ENCODE measurements at places on chromosomes 1 and 21.

DNA sequence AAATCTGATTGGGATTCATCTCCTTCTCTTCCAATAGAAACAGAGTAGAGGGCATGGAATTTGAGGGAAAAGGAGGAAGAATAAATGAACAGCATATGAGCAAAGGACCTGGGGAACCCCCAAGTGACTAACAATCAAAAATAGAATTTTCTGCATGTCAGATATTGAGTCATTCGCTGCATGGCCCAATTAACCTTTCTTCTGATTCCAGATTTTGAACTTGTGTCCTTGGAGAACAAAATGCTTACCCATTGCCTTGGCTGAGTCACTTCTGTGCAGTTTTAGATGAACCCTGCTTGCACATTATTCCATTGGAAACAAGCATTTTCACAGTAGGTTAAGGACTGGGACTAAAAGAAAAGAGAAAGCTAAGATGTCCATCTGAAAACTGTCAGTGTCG is 390.5 kb downstream of the ST6GALNAC3 start:
- DNase-seq, result no peak

DNA sequence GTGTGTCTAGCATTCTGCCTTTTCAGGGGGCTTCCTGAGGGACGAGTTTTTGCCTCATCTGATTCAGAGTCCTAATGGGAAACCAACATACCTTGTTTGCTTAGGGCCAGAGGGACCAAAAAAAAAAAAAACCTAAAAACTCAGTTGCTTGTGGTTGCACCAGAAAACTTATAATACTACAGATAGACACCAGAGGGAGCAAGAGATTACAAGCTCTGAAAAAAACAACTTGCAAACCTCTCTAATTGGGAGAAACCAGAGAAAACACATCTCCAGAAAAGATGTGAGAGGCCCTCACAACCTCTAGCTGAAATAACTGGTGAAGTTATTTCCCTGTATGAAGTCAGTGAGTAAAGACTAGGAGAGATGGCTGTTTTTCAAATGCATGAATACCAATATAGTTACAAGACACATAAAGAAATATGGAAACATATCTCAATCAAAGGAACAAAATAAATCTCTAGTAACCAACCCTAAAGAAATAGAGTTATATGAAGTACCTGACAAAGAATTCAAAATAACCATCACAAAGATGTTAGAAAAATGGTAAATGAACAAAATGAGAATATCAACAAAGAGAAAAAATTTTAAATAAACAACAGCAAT is 233.7 kb upstream of the NFIA start:
- DNase-seq, result no peak

DNA sequence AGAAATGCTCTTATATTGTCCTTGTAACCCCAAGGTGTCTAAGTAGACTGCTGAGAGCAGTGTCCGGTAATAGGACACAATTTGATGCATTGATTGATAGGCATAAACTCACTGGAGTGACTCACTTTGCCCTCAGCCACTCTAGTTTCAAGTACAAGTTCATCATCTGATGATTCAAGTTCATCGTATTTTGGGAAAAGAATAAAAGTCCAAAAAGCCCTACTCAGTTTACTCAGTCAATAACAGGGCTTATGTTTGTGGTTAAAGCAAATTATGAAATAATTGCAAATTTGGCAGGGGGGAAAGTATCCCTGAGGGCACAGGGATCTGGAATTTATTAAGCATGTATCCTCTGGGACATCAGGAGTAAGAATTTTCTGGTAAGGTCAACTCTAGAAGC is 7.6 kb upstream of the ATF3 start:
- DNase-seq, result no peak

GRCh38 chr1:172134087-172134731 is 286.3 kb upstream of the C1orf105 start:
- no peak for DNase-seq

DNA sequence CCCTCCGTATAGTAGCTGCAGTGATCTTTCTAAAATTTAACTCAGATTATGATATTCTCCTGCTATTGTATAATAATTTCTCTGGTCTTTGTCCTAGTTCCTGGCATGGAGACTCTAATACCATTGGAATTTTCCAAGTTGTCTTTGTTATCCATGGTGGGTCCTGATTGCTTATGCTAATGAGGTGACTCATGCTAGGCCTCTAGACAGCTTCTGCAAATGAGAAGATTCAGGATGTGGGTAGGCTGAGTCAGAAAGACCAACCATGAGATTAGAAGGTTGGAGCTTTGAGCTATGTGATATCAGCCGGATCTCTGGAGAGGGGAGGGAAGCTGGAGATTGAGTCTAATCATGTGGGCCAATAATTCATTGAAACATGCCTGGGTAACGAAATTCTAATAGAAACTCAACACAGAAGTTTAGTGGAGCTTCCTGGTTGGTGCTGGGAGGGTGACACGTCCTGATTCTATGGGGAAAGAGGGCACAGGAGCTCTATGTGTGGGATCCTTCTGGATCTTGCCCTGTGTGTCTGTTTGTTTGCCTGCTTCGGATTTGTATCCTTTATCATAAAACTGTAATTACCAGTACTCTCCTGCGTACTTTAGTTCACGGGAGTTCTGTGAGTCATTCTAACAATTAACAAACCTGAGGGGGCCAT is 73.2 kb upstream of the CNIH3 start:
- DNase-seq, result no peak

DNA sequence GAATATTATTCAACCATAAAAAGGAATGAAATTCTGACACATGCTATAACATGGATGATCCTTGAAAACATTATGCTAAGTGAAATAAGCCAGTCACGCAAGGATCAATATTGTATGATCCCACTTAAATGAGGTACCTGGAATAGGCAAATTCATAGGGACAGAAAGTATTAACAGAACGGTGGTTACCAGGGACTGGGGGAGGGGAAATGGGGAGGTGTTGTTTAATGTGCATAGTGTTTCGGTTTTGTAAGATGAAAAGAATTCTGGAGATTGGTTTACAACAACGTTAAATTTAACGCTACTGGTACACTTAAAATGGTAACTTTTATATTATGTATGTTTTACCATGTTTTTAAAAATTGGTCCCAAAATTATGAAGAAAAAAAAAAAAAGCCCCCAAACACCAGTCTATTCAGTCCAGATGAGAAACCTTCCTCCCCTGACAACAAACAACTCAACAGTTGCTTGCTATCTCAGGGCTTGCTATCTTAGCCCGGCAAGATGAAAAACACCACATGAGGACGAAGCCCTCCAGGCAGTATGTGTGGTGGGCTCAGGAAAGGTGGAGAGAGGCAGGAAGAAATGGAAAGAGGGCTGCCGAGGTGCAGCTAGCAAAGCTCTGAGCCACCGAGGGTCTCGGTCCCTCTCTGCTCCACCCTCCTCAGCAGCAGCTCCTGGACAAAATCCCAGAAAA is 8.5 kb downstream of the NUAK2 start:
- no peak for DNase-seq

DNA sequence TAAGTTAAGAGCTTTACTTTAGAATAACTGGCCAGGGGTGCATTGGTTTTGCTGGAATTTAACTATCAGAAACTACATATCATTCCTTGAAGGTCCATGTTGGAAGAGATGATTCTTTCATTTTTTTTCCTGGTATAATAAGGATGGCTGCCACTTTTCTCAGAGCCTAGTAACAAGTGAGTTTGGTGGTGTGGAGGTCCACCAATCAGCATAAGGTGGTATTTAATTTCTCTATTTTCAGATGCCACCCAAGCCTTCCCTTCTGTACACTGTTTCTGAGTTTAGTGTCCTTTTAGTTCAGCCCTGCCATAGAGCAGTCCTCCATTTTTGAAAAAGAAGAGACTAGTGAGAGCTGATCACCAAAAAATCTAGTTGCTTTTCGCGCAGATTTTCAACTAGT is 386.3 kb downstream of the USP25 start:
- DNase-seq, result no peak

DNA sequence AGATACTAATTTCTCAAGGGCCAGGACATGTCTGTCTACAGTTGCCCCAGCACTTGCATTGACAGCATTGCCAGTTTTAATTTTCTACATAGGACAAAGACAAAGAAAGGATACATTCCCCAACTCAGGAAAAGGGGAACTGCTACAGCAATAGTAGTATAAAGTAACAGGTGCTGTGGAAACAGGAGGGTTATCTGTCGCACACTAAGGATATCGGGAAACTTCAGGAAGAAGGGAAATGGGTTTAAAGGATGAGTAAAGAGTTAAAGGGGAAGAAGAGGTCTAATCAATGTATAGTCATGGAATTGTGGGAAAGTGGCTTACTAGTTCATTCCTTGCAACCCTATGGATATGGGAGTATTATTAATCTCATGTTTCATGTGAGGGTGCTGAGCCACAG is 16.2 kb downstream of the SYNC start:
- no peak for DNase-seq

DNA sequence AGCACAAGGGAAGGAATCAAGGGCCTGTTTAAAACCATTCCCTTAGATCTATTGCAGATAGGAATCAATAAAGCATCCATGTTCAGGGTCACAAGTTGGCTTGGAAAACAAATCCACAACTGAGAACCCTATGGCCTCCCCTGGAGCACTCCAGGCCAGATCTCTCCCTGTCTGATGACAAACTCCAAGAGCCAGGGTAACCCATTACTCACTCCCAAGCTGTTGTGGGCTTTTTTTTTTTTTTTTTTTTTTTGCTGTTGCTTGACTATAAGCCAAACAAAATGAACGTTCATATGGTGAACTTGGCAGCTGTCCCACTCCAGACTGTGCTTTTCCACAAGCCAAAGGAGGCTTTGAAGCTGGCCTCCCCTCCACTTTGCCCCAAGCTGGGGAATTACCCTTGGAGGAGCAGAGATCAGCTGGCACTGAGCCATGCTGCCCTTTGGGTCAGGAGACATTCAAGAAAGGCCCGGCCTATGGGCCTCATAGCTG is 35.7 kb upstream of the VAV3 start:
- DNase-seq, result no peak

DNA sequence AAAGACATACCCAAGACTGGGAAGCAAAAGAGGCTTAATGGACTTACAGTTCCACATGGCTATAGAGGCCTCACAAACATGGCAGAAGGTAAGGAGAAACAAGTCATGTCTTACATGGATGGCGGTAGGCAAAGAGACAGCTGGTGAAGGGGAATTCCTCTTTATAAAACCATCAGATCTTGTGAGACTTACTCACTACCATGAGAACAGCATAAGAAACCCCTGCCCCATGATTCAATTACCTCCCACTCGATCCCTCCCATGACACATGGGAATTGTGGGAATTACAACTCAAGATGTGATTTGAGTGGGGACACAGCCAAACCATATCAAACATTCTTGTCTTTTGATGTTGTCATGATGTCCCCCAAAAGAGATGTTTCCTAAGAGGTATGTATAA is 103.3 kb downstream of the DUSP10 start:
- no peak for DNase-seq

- DNase-seq, result no peak
These were observed 153.0 kb downstream of the KCTD3 start for GRCh38 chr1:215720126-215720525.

GRCh38 chr1:31706384-31707058 is 2.7 kb upstream of the COL16A1 start:
- no peak for DNase-seq

DNA sequence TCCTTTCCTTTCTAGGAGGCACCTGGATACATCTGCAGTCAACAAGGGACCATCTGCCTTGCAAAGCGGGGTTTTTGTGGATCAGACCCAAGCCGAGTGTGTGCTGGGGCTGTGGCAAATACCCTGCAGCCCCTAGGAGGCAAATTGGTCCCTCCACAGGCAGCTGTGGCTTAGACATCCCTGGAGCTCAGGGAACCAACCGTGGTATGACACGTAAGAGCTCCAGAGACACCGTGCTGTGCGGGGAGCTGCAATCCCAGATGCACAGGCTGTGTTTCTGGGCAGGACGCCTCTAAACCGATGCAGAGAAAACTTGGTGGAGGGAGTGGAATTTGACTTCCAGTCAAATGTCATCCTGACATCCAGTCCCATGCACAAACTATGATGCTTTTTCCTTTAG is 141.5 kb downstream of the KAZN start:
- no peak for DNase-seq

DNA sequence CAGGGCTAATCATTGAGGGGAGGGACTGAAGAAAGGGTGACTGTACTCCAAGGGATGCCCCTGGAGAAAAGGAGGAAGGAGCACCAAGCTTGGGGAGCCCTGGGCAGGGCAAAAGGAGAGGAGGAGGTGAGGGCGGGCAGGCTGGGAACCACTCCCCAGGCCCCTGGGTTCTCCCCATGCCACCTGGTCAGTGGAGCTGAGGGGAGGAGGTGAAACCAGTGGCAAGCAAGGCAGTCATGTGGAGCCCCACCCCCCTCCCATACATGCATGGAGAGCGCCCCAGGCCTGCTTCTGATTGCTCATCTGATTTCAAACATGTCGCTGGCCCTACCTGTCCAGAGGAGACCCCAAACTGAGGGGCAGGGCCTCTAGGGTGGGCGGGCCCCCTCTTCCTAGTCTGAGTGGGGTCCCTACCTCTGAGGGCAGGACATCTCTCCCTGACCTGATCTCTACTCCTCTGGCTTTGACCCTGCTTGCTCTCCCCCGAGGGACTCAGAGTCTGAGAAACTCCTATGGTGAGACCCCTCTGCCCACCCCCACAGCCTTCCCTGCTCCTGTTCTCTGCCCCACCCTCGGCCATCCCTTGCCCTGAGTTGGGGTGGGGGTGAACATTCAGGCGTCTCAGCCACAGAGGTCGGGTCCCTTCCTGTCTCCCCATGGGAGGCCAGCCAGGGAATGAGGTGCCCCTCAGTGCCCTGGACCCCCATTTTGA is 18.6 kb downstream of the INSRR start:
- DNase-seq, result no peak

DNA sequence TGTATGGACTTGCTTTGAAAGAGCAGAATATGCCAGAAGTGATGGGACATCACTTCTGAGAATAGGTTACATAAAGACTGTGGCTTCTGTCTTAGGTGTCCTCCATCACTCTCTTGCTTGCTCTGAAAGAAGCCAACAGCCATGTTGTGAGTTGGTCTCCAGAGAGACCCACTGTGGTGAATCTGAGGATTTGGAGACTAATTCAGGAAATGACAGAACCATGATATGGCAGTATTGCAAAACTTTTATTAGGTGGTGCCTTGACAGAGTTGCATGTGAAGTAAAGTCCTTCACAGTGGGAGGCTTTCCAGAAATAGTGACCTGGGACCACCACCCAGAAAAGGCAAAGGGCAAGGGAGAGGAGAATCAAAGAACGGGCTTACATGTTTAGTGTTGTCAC is 628.6 kb downstream of the KCNT2 start:
- DNase-seq, result no peak

GRCh38 chr1:223811634-223812101 is 34.1 kb downstream of the TP53BP2 start:
- DNase-seq, result no peak

DNA sequence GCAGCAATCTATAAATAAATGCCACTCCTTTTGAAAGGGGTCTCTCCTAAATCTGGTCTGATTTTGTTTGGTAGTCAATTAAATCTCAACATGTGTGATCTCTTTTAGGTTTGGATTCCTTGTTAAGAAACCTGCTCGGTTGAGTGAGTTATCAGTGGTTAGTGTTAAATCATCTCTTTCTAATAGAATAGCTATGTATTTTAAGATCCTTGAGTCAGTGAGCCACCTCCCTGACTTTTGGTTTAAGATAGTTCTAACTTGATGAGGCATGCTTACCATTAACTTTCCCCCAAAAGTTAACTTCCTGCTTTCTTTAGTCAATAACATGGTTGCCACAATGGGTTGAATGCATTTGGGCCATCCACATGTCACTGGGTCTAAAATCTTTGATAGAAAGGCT is 93.1 kb upstream of the OLFM3 start:
- no peak for DNase-seq
